ENCODE measurements at places on chromosomes 7 and 10.
A peak's percentile ranks its signal among the peaks of the same experiment; 100 is the strongest.

DNA sequence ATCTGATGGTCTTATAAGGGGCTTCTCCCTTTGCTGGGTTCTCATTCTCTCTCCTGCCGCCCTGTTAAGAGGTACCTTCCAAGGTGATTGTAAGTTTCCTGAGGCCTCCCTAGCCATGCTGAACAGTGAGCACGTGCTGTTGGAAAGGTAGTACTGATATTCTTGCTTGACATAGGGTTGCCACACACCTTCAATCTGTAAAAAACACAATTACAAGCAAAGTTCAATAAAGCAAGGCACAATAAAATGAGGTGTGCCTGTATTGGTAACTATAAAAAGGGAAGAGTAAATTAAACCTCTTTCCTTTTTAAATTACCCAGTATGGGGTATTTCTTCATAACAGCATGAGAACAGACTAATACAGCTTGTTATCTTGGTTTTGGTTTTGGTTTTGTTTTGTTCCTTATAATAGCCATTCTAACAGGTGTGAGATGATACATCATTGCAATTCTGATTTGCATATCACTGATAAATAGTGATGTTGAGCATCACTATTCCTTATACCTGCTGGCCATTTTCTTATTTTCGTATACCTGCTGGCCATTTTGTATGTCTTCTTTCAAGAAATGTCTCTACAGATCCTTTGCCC lies 164.9 kb upstream of the TRIM24 start:
- no peak for DNase-seq

DNA sequence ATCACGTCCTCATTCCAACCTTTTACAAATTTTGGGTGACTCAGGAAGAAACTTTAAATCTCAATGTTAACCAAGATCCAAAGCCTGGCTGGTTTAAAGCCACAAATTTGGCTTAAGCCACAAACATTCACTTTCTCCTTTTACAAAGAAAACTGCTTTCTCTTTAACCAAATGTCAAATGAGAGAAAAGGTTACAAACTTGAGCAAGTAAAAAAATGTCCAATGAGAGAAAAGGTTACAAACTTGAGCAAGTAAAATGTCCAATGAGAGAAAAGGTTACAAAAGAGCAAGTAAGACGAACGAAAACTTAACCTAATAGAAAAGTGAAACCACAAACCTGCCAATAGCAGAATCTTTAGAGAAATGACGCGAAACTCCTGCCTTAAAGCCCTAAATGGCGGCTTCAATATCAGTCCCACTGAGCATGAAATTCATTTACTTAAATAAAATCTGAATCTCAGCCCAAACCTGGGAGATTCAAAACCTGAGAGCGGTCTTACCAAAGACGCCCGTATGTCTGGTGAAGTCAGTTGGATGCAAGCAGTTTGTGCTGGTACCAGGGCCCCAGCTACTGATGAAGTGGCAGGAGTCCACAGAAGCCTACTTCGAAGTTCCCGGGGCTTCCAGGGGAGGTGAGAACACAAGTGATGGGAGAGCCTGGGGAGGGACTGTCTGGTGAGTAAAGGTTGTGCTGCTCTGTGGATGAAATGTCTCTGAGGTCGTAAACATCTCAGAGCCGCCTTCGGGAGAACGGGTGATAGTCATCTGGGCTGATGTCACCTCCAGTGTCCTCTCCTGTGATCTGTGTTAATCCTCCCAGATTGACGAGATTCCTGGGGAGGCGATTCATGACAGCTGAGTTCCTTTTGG lies 74.6 kb downstream of the PAXIP1 start:
- DNase-seq = peak; percentile 95

- DNase-seq = no peak
Observed at GRCh38 chr7:20217193-20217948, at the start of gene MACC1. MACC1 (minus strand) TSS chr7:20217384; CDS start chr7:20161862, 55,522 bp downstream.

DNA sequence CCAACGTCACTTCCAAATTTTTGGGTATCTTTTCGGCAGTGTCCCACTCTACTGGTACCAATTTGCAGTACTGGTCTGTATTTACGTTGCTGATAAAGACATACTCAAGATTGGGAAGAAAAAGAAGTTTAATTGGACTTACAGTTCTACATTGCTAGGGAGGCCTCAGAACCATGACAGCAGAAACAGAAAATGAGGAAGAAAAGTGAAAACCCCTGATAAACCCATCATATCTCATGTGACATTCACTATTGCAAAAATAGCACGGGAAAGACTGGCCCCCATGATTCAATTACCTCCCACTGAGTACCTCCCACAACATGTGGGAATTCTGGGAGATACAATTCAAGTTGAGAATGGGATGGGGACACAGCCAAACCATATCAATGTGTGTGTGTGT lies 364.0 kb upstream of the KCND2 start:
- no peak for DNase-seq

- DNase-seq = no peak
Observed at GRCh38 chr7:147510923-147511322, 1079.6 kb upstream of the C7orf33 start.

DNA sequence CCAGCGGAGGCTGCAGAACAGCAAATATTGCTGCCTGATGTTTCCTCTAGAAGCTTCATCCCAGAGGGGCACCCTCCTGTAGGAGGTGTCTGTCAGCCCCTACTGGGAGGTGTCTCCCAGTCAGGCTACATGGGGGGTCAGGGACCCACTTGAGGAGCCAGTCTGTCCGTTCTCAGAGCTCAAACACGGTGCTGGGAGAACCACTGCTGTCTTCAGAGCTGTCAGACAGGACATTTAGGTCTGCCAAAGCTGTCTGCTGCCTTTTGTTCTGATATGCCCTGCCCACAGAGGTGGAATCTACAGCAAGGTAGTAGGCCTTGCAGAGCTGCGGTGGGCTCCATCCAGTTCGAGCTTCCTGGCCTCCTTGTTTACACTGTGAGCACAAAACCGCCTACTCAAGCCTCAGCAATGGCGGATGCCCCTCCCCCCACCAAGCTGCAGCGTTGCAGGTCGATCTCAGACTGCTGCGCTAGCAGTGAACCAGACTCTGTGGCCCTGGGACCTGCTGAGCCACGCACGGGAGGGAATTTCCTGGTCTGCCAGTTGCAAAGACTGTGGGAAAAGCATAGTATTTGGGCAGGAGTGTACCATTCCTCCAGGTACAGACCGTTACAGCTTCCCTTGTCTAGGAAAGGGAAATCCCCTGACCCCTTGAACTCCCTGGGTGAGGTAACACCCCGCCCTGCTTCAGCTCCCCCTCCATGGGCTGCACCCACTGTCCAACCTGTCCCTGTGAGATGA lies 17.7 kb upstream of the MINDY3 start:
- no peak for DNase-seq

- no peak for DNase-seq
Observed at GRCh38 chr10:829241-829640, 102.3 kb downstream of the LARP4B start.

DNA sequence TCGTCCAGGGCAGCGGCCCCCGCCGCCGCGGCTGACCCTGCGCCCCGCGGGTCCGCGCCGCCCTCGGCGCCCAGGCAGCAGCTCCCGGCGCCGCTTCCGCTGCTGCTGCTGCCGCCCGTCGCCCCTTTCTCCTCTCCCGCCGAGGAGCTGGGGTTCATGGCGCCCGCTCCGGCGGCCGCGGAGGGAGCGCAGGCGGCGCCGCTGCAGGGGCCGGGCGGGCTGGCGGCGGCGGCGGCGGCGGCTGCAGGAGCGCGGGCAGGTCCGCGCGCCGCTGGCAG lies 286 bp downstream of the DGKI start:
- DNase-seq = no peak

Measured in CD4-positive, alpha-beta T cell (primary cell).